ENCODE measurements at places on chromosomes 11 and 22. TPM values are rescaled to one million over a fixed set of nuclear protein-coding genes. Genes with fewer than 3 reads are reported as not detected.
A peak's percentile ranks its signal among the peaks of the same experiment; 100 is the strongest.

The OR56B1 gene
- not detected for total RNA-seq

The FOLH1 gene
- total RNA-seq: not detected

DNA sequence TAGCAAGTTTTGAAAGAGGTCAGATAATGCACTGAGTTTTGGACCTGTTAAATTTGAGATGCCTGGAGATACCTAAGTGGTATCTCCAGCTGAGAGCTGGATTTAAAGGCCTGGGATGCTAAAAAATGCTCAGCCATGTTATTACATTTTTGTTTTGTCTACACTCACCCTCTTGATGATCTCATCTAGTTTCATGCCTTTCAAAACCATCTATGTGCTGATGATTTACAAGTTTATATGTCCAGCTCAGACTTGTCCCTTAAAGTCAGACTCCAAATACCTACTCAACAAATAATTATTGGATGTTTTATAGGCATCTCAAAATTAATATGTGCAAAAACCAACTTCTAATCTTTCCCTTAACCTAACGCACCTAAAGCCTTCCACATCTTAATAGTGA lies 103.6 kb upstream of the OR9G4 start:
- DNase-seq: no peak

- DNase-seq: peak; percentile 83
These were observed 3.8 kb downstream of the GAL3ST3 start for GRCh38 chr11:66045177-66045639.

- no peak for DNase-seq
These were observed 7.4 kb downstream of the LRRC75B start for GRCh38 chr22:24585461-24585860.

DNA sequence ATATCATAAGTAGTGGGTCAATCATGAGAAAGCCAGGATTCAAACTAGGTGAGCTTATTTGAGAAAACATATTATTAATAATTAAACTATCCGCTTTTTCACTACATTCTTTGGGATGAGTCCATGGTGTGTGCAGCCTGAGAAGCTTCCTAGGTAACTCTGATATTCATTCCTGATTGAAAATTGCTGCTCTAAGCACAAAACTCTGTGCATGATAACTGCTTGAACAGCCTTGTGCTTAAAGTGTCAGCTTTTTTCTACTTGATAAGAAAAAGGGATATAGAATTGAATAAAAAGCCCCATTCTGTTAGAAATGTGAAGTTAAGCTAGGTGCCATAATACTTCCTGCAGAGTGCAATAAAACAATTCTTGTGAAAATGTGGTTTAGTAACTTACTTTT lies 343.5 kb upstream of the LUZP2 start:
- DNase-seq: no peak

- no peak for DNase-seq
These were observed 1419.6 kb downstream of the TBC1D22A start for GRCh38 chr22:48182031-48182430.

DNA sequence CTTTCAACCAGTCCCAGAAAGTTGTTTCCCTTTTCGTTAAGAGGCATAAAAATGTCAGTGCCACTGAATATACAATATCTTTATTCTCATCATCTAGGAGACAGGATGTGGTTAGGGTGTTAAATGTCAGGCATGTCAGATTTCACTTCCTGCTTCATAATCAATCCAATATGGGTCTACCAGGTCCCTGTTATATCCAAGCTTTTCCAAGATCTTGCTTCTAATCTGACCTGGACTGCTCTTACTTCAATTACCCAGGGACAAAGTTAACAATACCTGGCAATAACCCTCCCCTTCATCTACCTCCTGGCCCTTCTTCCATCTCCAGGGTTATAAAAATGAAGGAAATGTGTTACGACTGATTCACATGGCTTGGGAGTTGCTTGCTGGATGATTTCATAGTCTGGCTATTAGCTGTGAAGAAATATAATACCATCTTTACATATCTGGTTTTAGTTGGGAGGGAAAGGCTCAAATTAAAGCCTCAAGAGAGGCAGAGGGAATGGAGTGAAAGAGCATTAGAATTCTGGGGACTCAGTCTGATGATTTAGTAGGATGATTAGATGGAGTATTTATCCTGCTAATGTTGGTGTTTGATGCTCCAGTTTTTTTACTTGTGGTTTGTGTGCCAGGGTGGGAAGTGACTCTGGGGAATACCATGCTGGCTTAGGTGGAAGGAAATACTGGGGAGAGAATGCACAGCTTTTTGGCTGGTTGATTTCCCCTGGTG lies 534.3 kb downstream of the ETS1 start:
- DNase-seq: no peak

GRCh38 chr11:33509632-33510031 lies 191.0 kb downstream of the C11orf91 start:
- no peak for DNase-seq

GRCh38 chr11:110808248-110808647 lies 96.0 kb upstream of the ARHGAP20 start:
- no peak for DNase-seq

DNA sequence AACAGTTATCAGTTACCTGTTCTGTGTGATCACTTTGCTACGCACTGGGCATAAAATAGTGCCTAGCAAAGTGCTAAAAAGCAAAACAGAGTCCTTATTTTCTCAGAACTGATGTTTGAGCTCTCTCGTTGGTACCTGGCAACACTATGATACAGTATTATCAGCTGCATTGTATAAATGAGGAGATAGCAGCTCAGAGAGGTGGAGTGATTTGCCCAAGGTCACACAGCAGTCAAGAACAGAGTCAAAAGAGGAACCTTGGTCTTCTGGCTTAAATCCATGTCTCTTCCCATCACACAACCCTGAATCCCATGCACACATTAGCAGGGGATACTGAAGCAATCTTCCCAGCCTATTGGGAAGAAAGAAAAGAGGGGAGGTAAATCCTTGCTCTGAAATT lies 580.5 kb downstream of the SOX6 start:
- DNase-seq: no peak

- peak; percentile 83 for DNase-seq
These were observed 1.3 kb downstream of the PARVB start for GRCh38 chr22:44025171-44026065.

The SERGEF gene
- total RNA-seq: 28.9 TPM

GRCh38 chr11:74070723-74071492 lies 62.0 kb upstream of the UCP3 start:
- DNase-seq: no peak

DNA sequence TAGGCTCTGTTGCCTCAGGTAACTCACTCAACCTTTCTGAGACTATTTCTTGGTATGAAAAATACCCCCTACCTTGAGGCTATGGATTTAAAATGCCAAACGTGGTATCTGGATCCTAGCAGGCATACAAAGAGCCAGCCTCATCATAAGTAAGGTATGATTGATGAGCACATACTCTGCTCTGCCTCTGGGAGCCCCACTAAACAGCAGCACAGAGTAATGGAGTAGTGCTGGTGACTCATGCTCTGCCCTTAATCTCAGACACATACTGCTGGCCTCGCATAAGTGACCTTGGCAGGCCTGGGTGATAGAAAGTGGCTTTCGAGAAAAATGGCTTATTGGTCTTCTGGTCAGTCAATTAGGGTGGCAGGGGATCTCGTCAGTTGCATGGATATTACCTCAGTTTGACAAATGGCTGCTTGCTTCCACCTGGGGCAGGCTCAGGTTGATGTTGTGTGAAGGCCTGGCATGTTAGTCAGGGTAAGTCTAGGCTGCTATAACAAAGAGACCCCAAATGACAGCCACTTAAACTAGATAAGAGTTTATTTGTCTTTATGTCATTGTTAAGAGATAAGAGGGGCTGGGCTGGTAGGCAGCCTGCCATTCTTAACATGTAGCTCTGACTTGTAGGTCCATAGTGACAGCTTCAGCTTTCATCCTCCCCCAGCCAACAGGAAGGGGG lies 15.2 kb upstream of the SLC6A5 start:
- no peak for DNase-seq

The CNIH2 gene
- not detected for total RNA-seq

- no peak for DNase-seq
These were observed 195.1 kb upstream of the PLET1 start for GRCh38 chr11:112455791-112456190.

The CYTH4 gene
- total RNA-seq: 6.4 TPM

DNA sequence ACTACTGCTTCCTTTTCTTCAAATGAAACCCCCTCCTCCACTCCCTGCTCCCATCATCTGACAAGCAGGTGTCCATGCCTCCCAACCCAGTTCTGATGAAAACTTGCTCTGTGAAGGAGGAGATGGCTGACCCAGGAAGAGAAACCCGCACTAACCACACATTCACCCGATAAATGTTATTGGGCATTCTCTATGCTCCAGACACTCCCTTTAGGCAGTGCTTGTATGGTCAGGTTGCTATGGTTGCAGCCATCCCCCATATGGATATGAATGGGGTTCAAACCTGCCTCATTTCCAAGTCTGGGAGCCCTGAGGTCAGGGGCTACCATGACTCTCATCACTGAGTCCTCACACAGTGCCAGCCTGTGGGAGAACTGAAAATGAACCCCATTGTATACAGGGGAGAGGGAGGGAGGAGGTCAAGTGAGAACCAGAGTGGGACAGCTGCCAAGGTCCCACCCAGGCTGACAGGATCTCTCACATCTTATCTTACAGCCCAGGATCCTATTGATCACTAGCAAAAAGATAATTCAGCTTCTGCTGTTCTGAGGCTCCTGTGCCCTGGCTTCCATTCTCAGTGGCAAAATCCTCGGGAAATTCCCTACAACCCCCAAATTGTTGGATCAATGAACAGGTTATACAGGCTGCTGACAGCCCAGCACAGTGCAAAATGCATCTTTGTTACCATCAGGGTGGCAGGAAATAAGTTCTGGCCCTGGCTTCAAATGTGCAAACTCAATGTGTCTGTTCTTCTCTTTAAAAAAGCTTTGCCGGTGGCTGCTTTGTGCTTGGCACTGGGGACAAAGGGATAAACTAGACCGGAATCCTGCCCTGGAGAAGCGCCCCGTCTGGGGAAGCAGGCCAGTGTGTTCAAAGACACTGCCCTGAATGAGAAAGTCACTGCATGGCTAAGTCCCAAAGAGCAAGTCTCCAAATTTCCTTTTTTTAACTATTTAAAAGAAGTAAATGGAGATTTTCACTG lies 22.7 kb upstream of the ACER3 start:
- no peak for DNase-seq

The CDC42EP1 gene
- 27.3 TPM for total RNA-seq

GRCh38 chr11:69240332-69241074 lies 53.5 kb upstream of the MYEOV start:
- peak; percentile 60 for DNase-seq

DNA sequence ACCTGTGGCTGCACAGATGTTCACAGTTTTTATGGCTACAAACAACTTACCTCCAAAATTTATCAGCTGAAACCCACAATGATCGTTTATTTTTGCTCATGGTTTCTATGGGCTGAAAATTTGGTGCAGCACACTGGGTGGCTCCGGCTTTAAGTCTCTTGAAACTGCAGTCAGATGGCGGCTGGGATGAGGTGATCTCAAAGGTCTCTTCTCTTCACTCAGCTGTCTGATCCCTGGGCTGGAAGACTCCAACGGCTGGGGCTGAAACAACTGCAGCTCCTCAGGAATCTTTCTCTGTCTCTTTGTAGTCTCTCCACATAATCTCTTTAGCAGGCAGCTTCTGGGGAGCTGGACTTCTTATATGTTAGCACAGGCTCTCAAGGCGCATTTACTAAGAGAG lies 117.3 kb upstream of the FAT3 start:
- no peak for DNase-seq

GRCh38 chr22:48277868-48278581 lies 1515.6 kb downstream of the TBC1D22A start:
- DNase-seq: no peak

DNA sequence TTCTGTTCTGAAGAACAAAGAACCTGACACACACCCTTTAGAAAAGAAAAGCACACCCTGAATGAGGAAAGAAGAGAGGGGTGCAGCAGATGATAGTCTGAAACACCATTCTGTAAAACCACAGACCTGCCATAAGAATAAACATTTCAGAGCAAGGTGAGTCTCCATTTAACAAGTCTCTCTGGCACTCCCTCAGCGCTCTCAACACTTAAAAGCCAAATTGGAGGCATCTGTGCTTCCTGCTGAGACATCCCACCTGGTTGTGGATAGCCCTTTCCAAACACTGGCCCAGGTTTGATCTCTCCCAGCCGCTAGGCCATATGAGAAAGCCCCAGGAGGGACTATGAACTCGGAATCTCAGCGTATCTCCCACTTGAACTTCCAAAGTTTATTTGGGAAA lies 36.3 kb downstream of the ETS1 start:
- no peak for DNase-seq

GRCh38 chr11:35478471-35479091 lies 46.8 kb downstream of the PAMR1 start:
- peak; percentile 37 for DNase-seq
